ENCODE measurements at places on chromosomes 1 and 21.

DNA sequence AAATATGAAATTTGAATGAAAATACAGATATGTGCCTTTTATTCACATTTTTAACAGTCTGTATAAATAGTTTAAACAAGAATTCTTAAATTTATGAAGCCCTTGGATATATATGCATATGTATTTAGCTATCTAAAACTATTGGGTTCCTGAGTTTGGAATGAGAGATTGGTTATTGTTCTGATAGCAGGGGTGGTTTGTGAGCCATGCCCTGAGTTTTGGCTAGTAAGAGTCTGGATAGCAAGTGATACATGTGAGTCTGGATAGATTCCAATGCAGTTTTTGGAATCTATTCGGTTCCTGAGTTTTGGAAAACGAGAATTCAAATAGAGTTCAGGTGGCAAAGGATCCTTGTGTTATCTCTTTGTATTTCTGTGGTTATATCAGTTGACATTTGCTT, 2.8 kb downstream of the MAN1A2 start:
- DNase-seq, result no peak

- DNase-seq, result no peak
Observed at GRCh38 chr1:173329726-173330125, 122.6 kb upstream of the TNFSF4 start.

GRCh38 chr1:26373789-26374188, 1.2 kb upstream of the ZNF683 start:
- no peak for DNase-seq

GRCh38 chr1:189226779-189227178, 1250.9 kb downstream of the BRINP3 start:
- DNase-seq, result no peak

DNA sequence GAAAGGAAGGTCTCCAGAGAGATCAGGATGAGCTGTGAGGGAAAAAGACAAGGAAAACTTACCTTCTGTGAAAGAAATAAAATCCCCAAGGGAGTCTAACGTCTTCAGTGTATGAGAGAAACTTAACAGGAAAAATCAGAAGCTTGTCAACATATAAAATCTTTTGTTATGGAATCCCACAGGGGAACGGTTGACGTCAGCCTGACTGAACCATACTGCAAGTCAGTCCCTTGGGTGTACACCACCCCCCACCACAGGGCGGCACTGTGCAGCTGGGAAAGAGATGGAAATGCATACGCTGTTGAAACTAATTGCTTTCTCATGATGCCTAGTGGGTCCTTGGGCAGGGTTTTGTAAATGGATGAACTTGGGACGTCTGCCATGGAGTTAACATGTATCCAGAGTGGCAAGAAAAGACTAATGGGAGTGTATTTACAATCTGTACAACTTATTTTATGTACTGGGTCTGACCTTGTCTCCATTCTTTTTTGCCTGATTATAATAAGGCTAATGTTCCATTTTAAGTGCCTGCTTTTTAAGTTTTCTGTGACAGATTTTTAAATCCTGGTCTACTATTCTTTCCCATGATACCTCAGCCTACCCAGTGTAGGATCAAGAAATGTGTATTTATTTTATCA, 22.7 kb downstream of the UTP25 start:
- peak; percentile 20 for DNase-seq

DNA sequence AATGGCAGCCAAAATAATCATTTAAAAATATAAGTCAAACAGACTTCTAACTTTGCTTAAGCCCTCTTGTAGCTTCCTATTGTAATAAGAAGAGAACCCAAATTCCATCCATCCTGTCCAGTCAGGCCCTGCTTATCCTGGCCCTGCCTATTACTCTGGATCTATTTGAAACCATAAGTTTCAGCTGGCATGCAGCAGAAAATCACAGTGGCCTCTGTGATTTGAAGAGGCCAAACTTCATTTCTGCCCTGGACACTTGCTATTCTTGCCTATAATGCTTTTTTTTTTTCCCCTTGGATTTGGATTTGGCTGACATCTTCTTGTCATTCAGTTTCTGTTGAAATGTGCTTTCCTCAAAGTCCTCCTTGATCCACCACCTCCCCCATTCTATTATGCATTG, 642.8 kb downstream of the USP25 start:
- DNase-seq, result no peak

GRCh38 chr1:89464008-89464407, 60.6 kb upstream of the LRRC8B start:
- no peak for DNase-seq

- DNase-seq, result no peak
Observed at GRCh38 chr1:16212251-16212961, at the start of gene ARHGEF19. Gene ARHGEF19, minus strand, starts transcription at chr1:16212652. Its CDS starts 3,598 bp downstream, at chr1:16209054.

DNA sequence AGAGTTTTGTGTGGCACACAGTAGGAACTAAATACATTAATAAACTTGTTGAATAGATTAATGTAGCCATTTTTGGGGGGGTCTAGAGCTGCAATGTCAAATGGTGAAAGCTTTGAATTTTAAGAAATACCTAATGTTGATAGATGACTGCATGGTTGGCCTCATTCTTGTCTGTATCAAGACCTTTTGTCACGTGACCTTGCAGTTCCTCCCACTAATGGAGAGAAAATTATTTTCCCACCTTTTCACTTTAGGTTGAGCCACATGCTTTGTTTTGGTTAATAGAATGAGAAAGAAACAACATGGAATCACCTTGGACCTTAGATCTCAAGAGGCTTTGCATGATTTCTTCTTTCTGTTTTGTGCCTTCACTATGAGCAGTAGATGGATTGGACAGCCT, 223.6 kb upstream of the DEPDC1 start:
- DNase-seq, result no peak

GRCh38 chr21:39373634-39374033, 24.7 kb upstream of the HMGN1 start:
- no peak for DNase-seq

DNA sequence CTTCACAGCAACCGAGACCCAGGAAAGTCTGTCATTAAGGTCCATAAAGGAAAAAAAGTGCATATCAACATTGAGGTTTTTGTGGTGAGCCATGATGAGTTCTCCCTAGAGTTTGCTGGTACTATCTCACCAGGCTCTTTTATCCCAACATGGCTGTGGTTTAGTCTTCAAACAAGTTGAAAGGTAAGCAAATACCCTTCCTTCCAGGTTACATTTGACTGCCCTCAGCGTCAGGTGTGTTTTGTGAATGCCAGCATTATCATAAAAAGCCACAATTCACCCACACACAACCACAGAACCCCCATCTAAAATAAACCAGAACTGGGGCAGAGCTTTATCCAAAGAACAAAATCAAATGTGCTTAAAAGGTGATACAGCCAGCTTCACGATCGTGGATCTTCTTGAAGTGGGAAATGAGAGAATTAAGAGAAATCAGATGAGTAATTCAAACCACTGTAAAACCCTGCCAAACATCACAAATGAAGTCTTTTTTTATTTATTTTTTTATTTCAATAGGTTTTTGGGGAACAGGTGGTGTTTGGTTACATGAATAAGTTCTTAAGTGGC, 64.7 kb downstream of the SETD4 start:
- no peak for DNase-seq

- DNase-seq, result no peak
Observed at GRCh38 chr1:157652859-157653493, 47.6 kb downstream of the FCRL3 start.

DNA sequence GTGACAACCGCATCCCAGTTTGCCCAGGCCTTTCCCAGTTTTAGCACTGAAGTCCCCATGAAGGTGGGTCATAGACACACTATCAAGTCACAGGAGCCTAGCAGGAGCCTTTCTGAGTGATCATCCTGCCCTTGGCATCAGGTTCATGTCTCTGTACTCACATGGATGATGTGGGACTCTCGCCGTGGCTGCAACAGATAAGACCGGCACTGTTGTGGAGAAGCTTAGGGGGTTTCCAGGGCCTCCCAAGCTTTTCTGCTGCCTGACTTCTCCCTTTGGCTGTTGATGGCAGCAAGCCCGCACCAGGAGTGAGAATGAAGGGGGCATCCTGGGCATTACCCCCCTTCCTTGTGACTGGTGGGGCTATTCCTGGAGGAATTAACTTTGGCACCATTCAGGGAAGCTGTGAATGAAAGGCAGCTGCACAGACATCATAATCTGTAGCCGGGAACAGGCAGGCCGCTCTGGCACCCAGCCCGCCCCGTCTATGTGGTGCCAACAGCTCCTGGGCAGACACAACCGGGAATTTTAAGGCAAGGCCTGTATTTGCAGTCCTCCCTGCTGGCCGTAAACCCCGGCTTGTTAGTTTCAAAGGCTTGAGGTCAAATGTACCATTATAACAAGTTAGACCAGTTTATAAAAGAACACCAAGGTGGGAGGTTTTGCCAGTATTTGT, 148.6 kb downstream of the HUNK start:
- peak; percentile 6 for DNase-seq

DNA sequence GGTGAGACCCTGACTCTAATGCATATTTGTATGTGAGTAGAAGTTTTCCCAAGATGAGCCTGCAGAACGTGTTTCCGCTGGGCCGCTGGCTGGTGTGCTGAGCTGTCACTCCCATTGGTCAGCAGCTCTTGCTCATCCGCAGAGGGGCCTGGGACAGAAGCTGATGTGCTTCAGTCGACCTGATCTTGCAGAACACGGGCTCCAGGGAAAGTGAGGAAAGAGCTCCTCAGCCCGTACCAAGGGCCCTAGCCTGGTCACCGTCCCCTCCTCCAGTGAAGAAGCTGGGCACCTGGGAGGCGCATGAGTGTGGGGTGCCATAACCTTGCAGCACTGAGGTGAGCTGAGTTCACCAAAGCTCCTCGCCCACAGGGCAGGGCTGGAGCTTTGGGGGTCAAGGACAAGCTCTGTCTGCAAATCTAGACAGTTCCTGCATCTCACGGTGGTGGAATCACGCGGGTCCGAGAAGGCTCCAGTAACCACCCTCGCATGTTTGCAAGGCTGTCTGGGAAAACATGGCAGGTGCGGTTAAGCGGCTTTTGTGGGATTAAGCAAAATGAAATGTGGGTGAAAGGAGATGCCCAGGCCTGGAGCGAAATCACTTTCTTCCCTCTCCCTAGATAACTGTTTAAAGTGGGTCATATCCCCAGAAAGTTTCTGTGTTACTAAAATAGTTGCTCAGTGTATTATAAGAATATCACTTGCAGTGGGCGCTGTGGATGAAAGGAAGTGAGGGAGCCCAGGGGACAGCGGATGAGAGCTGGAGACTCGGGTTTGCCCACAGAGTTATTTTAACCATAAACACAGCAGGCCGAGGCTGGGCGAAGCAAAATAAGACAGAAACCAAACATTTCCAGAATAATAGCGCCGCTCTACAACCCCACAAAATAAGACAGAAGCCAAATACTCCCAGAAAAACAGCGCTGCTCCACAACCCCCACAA, 33.1 kb upstream of the LRRC3 start:
- no peak for DNase-seq

- no peak for DNase-seq
Observed at GRCh38 chr1:152970495-152970894, at the start of gene SPRR4. Gene SPRR4, plus strand, starts transcription at chr1:152970648. Its CDS starts 1,243 bp downstream, at chr1:152971891.

DNA sequence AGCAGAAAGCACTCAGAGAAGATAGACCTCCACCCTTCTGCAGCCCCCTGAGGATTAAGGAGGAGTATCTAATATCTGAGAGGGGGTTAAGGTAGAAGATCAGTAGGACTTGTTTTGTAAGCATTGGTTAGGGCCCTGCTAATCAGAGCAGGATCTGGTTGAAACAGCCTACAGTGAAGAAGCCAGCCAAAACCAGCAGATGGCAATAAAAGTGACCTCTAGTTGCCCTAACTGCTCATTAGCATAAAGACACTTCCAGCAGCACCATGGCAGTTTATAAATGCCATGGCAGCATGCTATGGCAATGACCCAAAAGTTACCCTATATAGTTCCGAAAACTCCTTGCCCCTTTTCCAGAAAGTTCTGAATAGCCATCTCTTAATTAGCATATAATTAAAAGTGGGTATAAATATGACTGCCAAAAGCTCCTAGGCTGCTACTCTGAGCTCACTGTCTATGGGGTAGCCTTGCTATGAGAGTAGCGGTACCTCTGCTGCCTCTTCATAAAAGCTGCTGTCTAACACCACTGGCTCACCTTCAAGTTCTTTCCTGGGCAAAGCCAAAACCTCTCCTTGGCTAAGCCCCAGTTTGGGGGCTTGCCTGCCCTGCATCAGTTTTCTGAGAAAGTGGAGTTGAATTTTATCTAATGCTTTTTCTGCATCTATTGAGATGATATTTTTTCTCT, 254.2 kb downstream of the PAPPA2 start:
- no peak for DNase-seq

DNA sequence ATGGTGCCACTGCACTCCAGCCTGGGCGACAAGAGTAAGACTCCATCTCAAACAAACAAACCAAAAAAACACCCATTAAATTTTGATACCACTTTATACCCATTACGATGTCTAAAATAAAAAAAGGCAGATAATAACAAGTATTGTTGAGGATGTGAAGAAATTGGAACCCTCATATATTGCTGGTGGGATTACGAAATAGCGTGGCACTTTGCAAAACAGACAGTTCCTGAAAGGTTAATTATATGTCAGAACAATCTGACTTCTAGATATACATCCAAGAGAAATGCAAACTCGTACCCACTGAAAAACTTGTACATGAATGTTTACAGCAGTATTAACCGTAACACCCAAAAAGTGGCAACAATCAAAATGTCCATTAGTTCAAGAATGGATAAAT, 70.3 kb downstream of the USP24 start:
- DNase-seq, result no peak

DNA sequence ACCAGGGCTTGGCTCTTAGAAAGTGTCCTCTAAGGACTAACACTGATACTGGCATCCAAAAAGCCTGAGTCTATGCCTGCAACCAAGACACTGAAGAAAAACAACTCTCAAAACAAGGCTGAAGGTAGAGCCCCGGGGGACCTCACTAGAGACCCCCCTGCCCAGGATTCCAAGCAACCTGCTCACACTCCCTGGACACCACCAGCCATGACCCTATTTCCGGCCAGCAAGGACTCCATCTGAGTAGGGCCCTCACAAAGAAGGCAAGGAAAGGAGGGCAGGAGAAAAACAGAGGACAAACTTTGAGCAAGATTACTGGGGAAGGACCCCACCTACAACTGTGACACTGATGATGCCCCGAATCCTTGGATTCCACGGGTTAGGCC, 343.1 kb downstream of the NPHP4 start:
- DNase-seq, result no peak

GRCh38 chr1:240086726-240087125, 5.0 kb upstream of the FMN2 start:
- DNase-seq, result no peak

- DNase-seq, result no peak
Observed at GRCh38 chr1:51623450-51623849, 6.6 kb downstream of the OSBPL9 start.
